ENCODE measurements at places on chromosomes 5 and 9.

- no peak for DNase-seq
These were observed 3.7 kb downstream of the CLTB start for GRCh38 chr5:176412517-176413254.

GRCh38 chr9:133951265-133951664 lies 40.9 kb downstream of the VAV2 start:
- no peak for DNase-seq

- no peak for DNase-seq
These were observed 116.4 kb upstream of the FST start for GRCh38 chr5:53364061-53364460.

DNA sequence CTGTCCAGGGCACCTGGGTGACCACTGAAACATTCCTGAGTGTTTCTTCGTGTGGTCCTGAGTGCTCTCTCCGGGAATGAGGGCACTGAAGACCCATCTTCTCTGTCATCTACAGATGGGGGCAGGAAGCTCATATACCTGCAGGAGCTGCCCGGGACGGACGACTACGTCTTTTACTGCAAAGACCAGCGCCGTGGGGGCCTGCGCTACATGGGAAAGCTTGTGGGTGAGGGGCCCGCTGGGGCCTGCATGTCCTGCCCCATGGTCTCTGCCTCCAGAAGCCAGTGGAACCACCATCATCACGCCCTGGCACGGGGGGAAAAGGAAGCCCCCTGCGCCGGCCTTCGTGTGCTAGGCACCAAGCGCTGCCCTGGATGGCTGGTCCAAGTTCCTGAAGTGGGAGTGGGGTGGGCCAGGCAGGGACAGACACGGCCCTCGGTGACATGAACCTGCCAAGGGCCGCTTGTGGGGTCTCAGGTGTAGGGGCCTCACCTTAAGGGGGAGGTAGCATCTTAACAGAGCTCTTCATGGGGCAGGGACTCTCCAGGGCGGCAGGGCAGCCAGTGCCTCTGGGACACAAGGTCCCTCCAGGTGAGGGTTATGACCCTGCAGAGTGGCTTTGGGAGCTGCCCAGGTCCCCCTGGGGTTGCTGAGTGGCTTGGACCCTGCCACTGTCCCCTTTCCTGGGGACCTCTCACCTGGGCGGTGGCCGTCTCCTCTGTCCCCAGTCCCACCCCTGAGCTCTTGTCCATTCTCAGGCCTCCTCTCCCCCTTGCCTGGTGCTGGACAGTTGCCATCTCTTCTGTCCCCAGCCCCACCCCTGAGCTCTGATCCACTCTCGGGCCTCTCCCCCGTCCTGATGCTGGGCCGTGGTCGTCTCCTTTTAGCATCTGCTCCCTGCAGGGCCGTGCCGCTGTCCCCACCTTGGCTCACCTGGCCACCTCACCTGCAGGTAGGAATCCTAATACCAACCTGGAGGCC lies 2.1 kb downstream of the OBP2A start:
- no peak for DNase-seq

- DNase-seq: no peak
These were observed 743.9 kb upstream of the SEMA6A start for GRCh38 chr5:117318528-117318927.

- DNase-seq: no peak
These were observed 182.7 kb downstream of the GNAQ start for GRCh38 chr9:77848897-77849296.

DNA sequence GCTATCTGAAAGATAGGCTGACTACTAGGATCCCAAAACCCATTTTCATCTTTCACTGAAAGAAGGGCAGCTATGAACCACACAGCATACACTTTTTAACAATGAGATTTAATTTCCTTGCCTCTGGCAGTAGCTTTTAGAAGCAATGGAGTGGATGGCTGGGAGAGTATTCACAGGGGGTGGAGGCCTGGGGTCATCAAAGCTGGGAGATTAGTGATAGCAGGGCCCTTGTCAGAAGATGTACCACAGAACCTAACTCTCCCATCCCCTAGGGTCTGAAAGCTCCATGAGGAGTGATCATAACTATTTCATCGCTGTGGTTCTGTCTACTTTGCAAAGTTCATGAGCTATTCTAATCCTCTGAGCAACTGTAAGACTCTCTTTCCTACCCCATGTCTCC lies 332.2 kb downstream of the PRELID2 start:
- no peak for DNase-seq

DNA sequence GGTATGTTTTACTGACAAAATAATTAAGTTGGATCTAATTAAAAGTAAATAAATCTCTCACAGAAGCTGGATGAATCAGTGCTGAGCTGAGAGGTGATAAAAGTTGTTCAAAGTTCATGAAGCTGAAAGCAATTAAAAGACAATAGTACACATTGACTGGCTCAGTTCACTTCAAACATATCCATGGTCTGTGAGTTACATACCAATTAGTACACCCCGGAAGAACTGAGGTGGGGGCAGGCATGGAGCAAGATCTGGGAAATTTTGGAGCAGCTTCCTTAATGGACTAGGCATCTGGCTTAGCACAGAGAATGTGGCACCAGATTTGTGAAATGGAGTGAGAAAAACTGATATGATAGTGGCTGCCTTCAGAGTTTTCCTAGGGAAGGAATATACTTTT lies 152.7 kb downstream of the ATP10B start:
- DNase-seq: no peak

DNA sequence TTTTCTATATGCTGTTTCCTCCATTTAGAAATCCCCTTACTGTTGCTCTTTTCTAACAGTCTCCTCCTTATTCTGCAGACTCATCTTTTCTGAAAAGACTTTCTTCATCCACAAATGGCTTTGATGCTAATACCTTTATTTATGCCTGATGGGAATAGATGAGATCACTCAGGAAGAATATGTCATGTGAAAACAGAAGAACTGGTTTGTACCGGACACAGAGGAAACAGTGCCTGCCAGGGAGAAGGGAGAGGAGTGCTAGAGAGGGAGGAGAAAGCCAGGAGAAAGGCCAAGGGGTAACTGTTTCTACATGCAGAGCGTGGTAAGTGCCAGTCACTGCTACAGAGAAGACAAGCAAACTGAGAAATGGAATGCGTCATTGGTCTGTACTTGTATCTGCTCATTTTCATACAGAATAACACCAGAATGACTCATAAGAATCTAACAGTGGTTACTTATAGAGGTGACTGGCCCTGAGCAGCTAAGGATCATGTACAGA lies 45.9 kb upstream of the PJA2 start:
- DNase-seq: no peak

GRCh38 chr9:76456202-76456926 lies 2.6 kb upstream of the GCNT1 start:
- peak; percentile 55 for DNase-seq

DNA sequence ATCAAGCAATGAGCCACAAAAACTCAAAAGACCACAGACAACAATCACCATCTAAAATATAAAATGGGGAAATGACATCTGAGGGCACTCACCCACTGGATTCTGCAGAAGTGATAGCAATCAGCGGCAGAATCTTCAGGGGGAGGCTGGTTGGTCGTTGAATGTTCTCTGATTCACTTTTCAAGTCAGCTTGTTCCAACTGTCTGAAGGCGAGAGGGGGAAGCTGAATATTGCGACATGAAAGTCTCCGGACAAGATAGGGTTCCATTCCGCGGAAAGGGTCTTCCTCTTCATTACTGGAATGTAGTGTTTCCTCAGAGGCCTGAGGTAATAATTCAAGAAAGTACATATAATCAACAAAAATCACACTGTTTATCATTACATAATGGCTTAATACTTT lies 94.9 kb upstream of the PDE4D start:
- no peak for DNase-seq

- no peak for DNase-seq
These were observed 214.1 kb upstream of the MEF2C start for GRCh38 chr5:89097103-89097502.

DNA sequence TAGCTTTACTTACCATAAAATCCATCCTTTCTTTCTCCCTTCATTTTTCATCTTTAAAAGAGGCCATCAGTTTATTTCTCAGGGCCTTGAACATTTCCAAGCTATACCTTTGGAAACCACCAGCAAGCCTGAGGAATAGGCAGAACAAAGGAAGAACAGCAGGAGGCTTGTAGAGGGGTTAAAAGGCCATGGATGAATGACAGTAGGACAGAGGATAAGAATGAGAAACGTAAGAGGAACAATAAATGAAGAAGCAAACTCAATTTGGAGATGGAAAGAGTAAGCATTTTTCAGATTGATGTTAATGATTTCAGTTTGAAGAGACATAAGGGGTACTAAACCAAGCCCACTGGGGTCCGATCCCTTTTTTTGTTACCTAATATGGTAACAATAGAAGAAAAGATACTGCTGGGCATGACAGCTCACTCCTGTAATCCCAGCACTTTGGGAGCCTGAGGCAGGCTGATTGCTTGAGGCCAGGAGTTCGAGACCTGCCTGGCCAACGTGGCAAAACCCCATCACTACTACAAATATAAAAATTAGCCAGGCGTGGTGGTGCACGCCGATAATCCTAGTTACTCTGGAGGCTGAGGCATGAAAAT lies 106.6 kb upstream of the NMUR2 start:
- DNase-seq: no peak

DNA sequence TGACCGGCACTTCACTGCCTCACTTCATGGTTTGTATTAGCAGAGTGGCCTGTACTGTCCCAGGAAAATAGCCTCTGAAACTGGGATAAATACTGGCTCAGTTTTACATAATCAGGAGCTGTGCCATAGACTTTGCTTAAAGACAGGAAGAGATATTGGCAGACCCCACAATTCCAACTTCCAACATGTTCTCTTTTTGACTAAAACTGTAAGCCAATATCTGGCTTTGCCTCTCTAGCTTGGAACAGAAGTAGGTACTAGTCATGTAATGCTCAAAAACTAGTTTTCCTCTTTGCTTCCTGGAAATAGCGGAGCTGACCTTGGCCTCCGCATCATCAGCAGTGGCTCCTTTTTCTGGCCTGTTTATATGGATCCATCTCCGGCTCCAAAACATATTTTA lies 276.9 kb downstream of the CDH9 start:
- DNase-seq: no peak

DNA sequence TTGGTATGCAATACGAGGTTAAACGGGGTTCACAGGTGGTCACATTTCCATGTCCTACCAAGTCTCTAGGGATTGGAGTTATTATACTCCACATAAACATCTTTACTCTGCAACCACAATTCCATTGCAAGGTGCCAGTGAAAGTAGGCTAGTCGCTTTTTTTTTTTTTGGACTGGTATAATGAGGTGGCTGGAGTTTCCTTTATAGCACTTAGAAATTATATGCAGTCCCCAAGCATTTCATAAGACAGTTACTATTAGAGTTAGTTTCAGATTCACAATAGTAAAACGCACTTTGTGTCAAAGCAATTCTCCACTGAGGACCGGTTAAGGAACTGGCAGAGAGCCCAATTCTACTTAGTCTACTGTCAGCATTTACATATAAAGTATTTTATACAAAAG lies 1.4 kb downstream of the MEF2C start:
- no peak for DNase-seq

- no peak for DNase-seq
These were observed 85.9 kb downstream of the RAI14 start for GRCh38 chr5:34742061-34742460.

GRCh38 chr9:5582835-5583195 lies 46.1 kb upstream of the RIC1 start:
- DNase-seq: peak; percentile 48

GRCh38 chr5:159220206-159220605 lies 10.9 kb upstream of the RNF145 start:
- no peak for DNase-seq

DNA sequence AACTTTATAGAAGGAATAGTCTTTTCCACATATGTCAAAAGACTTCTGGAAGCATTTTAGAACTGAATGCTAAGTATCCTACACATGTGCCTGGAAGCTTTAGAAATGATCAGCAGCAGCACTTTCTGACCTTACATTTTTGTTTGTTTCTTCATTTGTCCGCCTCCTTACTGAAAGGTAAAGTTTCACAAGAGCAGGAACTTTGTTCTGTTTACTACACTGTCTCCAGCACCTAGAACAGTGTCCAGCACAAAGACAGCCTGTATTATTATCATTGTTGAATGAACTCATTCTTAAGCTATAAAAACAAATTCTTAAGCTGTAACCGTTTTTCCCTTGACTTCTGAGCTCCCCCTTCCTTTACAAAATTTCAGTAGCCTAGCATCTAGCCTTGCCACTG lies 14.8 kb downstream of the PIP5K1B start:
- DNase-seq: no peak

DNA sequence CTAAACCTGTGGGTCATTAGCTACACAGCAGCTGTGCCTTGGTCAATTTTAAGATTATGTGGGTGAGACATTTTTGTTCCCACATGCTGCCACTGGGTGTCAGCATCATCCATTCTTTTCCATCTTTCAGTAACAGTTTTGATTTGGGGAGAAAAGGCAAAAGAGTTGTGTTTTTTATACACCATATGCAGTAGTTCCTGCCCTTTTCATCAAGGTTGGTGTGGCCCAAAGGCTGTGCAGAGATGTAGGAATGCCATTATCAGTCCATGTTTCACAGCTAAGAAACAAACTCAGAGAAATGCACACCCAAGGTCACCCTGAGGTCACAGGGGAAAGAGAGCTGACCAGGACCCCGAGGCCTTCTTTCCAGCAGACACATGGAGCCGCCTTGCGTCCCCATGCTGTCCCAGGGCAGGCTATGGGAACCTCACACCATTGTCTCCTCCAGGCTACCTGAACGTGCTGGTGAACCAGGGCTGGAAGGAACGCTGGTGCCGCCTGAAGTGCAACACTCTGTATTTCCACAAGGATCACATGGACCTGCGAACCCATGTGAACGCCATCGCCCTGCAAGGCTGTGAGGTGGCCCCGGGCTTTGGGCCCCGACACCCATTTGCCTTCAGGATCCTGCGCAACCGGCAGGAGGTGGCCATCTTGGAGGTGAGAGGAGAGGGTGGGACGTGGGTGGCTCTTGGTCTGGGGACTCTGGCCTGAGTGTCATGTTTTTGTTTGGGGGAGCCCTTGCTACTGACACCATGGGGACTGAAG lies 27.8 kb upstream of the GRPEL2 start:
- DNase-seq: peak; percentile 64

DNA sequence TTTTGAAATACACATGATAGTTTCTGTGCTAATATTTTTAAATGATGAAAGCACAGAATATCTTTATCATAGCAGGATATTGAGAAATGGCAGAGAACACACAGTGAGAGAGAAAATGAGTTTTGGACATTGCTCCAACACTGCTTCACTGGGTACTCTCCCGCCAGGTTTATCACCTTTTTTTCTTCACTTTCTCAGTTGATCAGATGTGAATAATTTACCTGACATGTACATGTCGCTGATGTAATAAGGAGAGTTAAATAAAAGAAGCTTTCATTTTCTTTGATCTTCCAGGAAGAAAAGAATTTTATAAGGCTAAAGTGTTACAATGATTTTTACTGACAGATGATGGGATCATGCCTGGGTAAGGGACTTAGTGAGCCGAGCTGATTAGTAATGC lies 134.5 kb downstream of the ALDH1A1 start:
- no peak for DNase-seq

Measured in CD4-positive, alpha-beta T cell treated with Interleukin-10 for 1 hour (primary cell).